ENCODE measurements at places on chromosomes 7 and 10.

DNA sequence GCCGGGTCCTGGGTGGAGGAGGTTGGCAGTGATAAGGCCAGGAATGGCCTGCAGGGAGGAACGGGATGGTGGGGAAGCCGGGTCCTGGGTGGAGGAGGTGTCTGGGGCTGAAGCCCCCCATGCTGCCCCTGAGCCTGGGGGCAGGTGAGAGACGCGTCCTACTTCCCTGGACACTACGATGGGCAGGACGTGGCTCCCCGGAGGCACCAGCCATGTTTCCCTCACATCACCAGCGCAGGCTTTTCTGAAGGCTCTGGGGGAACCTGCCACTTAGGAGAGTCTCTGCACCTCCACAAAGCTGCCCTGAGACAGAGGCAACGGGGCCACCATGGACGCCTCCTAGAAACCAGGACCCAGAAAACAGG lies 324.8 kb downstream of the DNAJB6 start:
- no peak for DNase-seq

DNA sequence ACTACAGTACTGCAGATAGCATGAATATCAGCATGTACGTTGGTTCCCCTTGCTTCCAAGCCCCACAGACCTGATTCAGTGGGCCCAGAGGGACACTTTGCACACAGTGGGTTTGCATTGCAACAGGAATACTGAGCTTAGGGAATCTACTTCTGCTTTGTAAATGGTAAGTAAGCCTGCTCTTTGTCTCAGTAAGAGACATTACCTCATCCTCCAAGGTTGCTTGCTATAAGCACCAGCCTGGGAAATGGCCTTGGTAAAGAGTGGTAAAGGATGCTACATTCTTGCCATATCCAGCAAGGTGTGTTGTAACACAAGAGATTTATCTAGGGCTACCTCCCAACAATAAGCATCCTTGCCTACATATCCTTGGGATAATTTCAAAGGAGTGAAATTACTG lies 730.5 kb downstream of the INHBA start:
- no peak for DNase-seq

DNA sequence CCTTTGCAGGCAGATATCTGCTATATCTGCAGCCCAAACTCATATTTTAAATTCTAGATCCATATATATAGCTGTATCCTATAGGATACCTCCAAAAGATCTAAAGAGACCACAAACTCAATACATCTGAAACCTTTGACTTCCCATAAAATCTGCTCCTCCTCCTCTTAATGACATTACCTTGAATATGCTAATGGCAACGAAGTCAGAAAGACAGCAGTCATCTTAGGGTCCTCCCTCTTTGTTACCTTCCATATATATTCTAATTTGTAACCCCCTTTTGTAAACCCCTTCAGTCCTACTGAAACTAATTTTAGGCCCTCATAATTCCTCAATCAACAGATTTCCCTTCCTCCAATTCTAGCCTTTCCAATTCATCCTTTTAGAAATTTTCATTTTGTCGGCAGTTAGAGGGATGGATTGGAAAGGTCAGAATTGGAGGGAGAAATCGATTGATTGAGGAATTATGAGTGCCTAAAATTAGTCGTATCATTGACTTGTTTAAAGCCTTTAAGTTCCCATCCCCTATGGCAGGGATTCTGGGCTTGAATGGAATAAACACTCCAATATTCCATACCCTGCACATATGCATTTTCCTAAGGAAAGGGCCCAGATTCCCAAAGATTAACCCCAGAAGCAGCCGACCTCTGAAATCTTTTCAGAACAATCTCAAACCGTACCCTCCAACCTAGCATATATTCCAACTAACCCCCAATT lies 2.4 kb downstream of the SYPL1 start:
- DNase-seq = no peak

- DNase-seq = no peak
These were observed 14.0 kb downstream of the KIAA1549 start for GRCh38 chr7:138967159-138967558.

DNA sequence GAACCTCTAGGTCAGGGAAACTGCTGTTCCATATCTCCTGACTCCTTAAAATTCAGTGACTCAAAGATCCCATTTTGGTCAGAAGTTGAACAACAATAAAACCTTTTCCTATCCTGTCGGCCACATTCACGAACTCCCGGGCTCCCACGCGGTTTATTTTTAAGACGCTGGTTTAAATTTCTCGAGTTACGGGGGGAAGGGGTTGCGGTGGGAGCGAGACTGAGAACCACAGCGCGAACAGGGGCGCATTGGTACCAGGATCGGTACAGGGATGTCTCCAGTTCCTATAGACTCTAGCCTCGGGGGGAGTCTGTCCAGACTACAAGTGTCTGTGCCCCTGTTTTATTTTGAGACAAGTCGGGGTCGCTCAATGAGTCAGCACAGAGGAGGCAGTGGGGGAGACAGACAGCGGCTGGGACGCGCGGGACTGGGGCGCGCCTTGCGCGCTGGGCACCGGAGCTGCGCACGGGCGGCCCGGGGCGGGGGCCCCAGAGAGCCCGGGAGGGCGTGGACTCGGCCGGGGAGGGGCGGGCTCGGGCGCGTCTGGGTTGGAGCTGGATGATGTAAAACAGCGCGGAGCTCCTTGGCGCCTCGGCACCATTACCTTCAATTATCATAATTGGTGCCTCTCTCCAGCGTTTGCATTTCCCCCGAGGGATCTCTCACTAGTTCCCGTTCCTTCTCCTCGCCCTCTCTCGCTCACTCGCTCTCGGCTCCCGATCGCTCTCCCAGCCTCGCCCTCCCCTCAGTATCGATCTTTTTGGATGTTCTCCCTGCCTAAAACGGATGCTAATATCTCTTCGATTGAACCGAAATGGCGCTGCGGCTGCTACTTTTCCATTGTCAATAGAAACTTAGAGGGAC lies 8.7 kb upstream of the BAMBI start:
- DNase-seq = no peak

DNA sequence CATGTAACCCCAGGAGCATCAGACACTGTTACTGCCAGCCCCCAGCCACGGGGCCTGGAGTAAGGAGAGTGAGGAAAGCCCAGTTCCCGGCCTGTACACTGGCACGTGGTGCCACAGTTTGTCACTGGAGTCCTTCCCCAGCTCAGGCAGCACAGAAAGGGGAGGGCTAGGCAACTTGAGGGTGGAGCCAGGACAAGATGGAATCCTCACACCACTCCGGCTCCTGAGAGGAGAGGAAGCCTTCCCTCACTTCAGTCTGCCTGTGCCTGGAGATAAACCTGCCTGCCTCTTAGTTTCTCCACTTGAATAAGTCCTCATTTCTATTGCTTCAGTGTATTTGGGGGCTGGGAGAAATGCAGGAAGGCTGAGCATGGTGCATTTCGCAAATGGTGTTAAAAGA lies 176.0 kb downstream of the KIAA1217 start:
- no peak for DNase-seq
